ENCODE measurements at places on chromosomes 4 and X. TPM values are rescaled to one million over a fixed set of nuclear protein-coding genes. Genes with fewer than 3 reads are reported as not detected.

UGT2B17 gene
- total RNA-seq = 1.2 TPM

JADE3 gene
- total RNA-seq = 8.6 TPM

PASD1 gene
- 0.27 TPM for total RNA-seq

FABP2 gene
- not detected for total RNA-seq

KLHL4 gene
- total RNA-seq = 1.5 TPM

SORBS2 gene
- total RNA-seq = 0.52 TPM

ODAPH gene
- total RNA-seq = not detected

RENBP gene
- total RNA-seq = not detected

SULT1B1 gene
- not detected for total RNA-seq

TIMM17B gene
- total RNA-seq = 77.6 TPM

ZFYVE28 gene
- 4.0 TPM for total RNA-seq

UGT2A1 gene
- not detected for total RNA-seq

GAGE2A gene
- total RNA-seq = not detected

C4orf54 gene
- total RNA-seq = 0.02 TPM

FRMD7 gene
- total RNA-seq = not detected

SMR3B gene
- total RNA-seq = not detected

PDCL2 gene
- total RNA-seq = not detected

TBCK gene
- total RNA-seq = 9.7 TPM

GLRB gene
- 21.0 TPM for total RNA-seq

DMRTC1B gene
- total RNA-seq = not detected

NR3C2 gene
- total RNA-seq = 0.20 TPM

FAAH2 gene
- total RNA-seq = 0.17 TPM

SMS gene
- 301 TPM for total RNA-seq

TAF7L gene
- total RNA-seq = not detected

MAGEC3 gene
- 0.76 TPM for total RNA-seq

MRFAP1 gene
- total RNA-seq = 163 TPM

FAM9B gene
- not detected for total RNA-seq

BTK gene
- not detected for total RNA-seq

PAK3 gene
- 0.59 TPM for total RNA-seq

IL21 gene
- not detected for total RNA-seq

RPS6KA6 gene
- total RNA-seq = not detected

UGT2B7 gene
- 0.99 TPM for total RNA-seq

XAGE1B gene
- not detected for total RNA-seq

STARD8 gene
- total RNA-seq = 9.5 TPM

CABS1 gene
- not detected for total RNA-seq

EXOC1 gene
- 13.8 TPM for total RNA-seq

ETDB gene
- total RNA-seq = not detected

MGAT4D gene
- not detected for total RNA-seq

ZNF157 gene
- 0.05 TPM for total RNA-seq

SLC7A11 gene
- 7.8 TPM for total RNA-seq

RADX gene
- not detected for total RNA-seq

DACH2 gene
- total RNA-seq = not detected

DMRTC1 gene
- not detected for total RNA-seq

QDPR gene
- total RNA-seq = 8.3 TPM

STAP1 gene
- total RNA-seq = not detected

MAGEB1 gene
- total RNA-seq = not detected

SSX2B gene
- total RNA-seq = 0.98 TPM

PPBP gene
- total RNA-seq = not detected

GYPE gene
- not detected for total RNA-seq

HSPA4L gene
- total RNA-seq = 1.2 TPM

SPANXD gene
- 210 TPM for total RNA-seq

PARM1 gene
- total RNA-seq = 0.22 TPM

EDA2R gene
- total RNA-seq = not detected

All from M059J (cell line).